GM12864 (cell line): ENCODE measurements at places on chromosomes 5 and 9.

DNA sequence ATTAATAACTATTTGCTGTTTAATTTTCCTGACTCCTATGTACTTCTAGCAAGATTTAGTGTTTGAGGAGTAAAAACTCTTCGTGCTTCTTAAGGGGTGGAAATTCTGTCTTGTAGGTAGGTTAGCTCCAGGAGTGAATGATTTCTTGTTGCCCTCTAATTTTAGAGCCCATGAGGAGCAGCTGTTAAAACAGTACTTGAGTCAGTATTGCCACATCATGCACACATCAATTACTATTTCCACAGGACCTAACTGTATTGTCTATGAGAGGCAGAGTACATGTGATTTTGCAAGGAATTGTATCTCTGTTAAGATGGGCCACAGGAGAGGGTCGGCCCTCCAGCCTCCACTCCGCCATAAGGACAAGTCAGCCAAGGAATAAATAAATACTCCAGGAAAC is 91.2 kb downstream of the PDZD2 start:
- no peak for DNase-seq

GRCh38 chr5:93381057-93381456 is 200.0 kb downstream of the NR2F1-AS1 start:
- DNase-seq: no peak

GRCh38 chr5:172180936-172181335 is 7.1 kb downstream of the STK10 start:
- no peak for DNase-seq

GRCh38 chr9:18238254-18238653 is 235.7 kb upstream of the ADAMTSL1 start:
- no peak for DNase-seq

DNA sequence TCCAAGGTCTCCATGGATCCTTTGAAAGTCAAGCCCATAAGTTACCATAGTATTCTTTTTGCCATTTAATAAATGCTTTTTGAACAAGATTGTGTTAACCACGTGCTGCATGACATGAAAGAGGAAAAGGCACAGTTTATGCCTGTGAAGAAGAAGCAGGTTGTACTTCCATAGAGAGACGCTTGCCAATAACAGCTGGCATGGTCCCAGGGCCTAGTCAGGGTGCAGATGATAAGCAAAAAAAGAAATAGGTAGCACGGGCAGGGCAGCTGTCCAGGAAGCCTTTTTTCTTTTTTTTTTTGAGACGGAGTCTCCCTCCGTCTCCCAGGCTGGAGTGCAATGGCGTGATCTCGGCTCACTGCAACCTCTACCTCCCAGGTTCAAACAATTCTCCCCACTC is 71.8 kb upstream of the CLINT1 start:
- no peak for DNase-seq

DNA sequence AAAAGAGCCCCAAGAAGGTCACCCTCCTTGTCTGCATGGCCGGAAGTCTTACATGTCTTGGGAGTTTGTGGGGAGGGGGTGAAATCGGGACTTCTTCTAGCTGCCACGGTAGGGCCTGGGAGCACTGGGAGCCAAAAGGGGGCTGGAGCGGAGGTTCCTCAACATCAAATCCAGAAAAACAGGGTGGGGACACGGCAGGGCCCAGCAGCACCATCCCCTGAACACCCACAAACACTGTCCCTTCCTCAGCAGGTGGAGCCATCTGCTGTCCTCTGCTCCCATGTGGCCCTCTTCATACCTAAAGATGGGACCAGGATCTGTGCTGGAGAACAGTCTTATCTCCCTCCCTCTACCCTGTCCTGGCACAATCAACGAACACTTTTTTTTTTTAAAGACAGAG is 2.7 kb downstream of the TERT start:
- DNase-seq: no peak

DNA sequence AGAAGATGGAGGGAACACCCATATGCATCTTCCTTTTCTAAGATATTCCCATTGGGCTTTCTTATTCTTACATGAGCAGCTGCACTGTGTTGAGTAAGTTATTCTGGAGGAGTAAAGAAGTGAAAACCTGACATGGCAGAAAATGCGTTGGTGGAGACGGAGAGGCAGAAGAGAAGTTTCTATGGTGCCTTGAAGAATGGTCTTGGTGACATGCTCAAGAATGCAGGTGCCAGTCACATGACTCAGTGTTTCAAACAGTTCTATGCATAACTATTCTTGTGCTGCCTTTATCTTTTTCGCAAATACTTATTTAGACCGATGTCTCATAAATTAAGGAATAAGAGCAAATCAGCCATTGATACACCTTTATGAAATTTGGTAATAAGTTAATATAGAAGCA is 377.8 kb upstream of the IRX2 start:
- no peak for DNase-seq

DNA sequence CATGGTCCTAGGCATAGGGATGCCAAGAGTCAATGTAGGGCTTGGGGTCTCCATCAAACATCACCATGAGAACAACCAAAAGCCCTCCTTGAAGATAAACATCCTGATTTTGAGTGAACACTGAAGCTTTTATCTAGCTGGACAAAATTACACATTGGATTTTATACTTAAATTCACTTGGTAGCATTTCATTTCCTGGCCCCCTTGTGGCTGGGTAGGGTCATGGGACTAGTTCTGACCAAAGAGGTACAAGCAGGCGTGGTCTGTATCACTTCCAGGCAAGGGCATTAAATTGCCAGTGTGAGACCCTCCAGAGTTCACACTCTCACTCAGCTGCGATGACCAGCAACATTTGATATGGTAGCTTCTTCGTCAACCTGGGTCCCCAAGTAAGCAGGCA is 320.3 kb downstream of the ACTL7B start:
- DNase-seq: no peak

DNA sequence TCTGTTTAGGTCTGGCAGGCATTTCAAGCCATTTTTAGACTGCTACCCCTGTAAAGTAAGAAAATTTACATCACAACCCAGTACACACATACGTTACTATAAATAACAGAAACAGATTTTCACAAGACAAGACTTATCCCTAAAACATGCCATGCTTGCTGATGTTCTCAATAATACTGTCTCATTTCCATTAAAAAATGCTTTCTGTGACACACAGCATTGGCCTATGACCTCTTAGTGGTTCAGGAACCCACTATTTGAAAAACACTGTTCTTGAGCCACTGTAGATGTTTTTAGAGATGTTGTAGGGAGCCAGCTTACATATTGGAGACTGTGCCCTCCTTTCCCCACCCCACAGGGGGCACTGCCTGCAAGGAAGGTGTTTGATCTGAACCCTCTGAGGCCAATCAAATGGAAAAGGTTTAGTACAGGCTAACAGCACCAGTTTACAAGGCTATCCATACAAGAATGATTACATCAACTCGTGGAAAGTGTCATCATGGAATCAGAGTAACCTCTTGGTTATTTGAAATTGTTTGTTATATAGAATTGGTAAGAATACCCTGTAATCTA is 30.8 kb downstream of the ZSWIM6 start:
- DNase-seq: no peak

GRCh38 chr9:24436761-24437160 is 108.9 kb downstream of the IZUMO3 start:
- no peak for DNase-seq
